ENCODE measurements at places on chromosomes 6 and 20. TPM values are rescaled to one million over a fixed set of nuclear protein-coding genes. Genes with fewer than 3 reads are reported as not detected.

The GNL1 gene
- 53.8 TPM for total RNA-seq

The ZGPAT gene
- total RNA-seq = 14.3 TPM

The TDRD6 gene
- total RNA-seq = 0.46 TPM

The ARMC2 gene
- 2.8 TPM for total RNA-seq

The DOK5 gene
- 20.7 TPM for total RNA-seq

The MCUR1 gene
- 6.7 TPM for total RNA-seq

The PXMP4 gene
- 5.4 TPM for total RNA-seq

The GMPR gene
- 9.7 TPM for total RNA-seq

The FNDC1 gene
- total RNA-seq = 0.14 TPM

The SMOC2 gene
- total RNA-seq = under 0.01 TPM

The TMEM217 gene
- total RNA-seq = 4.0 TPM

The CCN5 gene
- 5.0 TPM for total RNA-seq
